Stimulated activated CD8-positive, alpha-beta memory T cell treated with anti-CD3 and anti-CD28 coated beads, Interleukin-12 subunit alpha, Interleukin-12 subunit beta, amount 100 ng/mL, for 1 hour (primary cell): ENCODE measurements at places on chromosomes 7 and 10.
A peak's percentile ranks its signal among the peaks of the same experiment; 100 is the strongest.

- DNase-seq, result no peak
Measured at GRCh38 chr7:91043924-91044645, 220.1 kb upstream of the FZD1 start.

GRCh38 chr7:44768628-44769371 is 20.2 kb downstream of the ZMIZ2 start:
- DNase-seq, result no peak

GRCh38 chr7:158487631-158488151 is 99.9 kb downstream of the PTPRN2 start:
- DNase-seq, result no peak

GRCh38 chr7:77684030-77684429 is 12.2 kb upstream of the RSBN1L start:
- no peak for DNase-seq

GRCh38 chr7:30594048-30594539 is 584 bp upstream of the GARS1 start:
- peak; percentile 4 for DNase-seq

- DNase-seq, result no peak
Measured at GRCh38 chr7:46191776-46192175, 270.7 kb upstream of the IGFBP3 start.

GRCh38 chr10:3848005-3848774 is 63.2 kb upstream of the KLF6 start:
- DNase-seq, result no peak

GRCh38 chr10:17196573-17196972 is 4.9 kb downstream of the TRDMT1 start:
- no peak for DNase-seq

- no peak for DNase-seq
Measured at GRCh38 chr7:147658392-147658967, 932.1 kb upstream of the C7orf33 start.

- no peak for DNase-seq
Measured at GRCh38 chr10:124598773-124599587, 137.4 kb downstream of the LHPP start.

GRCh38 chr10:23263441-23264164 is 71.5 kb downstream of the PTF1A start:
- DNase-seq, result no peak

DNA sequence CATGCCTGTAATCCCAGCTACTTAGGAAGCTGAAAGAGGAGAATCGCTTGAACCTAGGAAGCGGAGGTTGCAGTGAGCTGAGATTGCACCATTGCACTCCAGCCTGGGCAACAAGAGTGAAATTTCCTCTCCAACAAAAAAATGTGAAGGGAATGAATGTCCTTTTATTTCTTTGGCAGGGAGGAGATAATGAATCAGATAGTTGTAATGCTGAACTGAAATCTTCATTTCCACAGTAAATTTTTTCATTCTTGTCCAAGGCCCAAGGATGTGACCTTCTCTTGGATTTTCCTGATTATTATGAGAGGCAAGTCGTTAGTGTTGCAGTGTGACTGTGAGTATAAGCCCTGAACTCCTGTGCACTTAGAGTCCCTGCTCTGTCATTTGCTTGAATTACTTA is 13.6 kb downstream of the STAMBPL1 start:
- DNase-seq, result no peak

DNA sequence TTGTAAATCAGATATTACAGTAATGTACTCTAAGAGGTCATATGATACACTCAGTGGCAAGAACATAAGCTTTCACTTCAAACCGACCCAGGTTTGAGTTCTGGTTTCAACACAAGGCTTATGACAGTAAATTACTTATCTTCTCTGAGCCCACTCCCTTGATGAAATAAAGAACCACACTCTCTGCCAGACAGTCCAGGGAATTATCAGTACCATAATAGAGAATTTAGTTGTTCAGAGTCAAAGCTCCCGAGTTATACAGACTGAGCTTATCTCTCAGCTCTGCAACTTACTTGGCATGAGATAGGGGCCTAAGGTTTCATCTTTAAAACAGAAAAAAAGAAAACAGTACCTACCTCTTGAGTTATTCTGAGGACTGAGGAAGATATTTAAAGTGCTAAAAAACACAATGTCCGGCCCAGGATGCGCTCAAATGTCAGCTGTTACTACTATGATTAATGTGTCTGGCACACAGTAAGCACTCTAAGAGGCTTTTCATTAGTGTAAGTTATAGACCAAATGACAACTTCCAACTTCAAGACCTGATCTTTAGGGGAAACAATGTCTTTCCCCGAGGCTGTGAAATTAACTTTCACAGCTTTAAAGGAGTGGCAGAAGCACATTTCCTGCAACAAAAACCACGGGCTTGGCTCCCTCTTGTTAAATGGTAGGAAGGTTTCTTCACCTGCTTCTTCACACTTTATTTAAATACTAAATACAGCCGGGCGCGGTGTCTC is 38.1 kb downstream of the UBE2H start:
- DNase-seq, result no peak

- no peak for DNase-seq
Measured at GRCh38 chr10:118628397-118628796, 32.9 kb upstream of the PRLHR start.

- DNase-seq, result no peak
Measured at GRCh38 chr7:127857464-127857841, 173.8 kb downstream of the LRRC4 start.

- no peak for DNase-seq
Measured at GRCh38 chr7:22202141-22202540, 154.8 kb downstream of the RAPGEF5 start.

DNA sequence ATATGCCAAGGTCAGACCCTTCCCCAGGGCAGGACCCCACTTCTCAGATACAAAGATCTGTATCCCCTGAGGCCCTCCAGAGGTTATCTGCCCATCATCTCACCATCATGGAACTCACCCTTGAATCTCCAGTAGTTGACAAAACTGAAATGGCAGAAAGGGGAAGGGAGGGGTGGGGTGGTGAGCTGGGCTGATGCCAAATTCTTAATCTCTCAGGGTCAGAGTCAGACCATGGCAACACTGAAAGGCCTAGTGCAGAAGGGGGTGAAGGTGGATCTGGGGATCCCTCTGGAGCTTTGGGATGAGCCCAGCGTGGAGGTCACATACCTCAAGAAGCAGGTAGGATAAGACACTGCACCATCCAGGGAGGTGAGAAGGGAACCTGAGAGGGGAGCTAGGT is 3.1 kb downstream of the CNPY4 start:
- DNase-seq, result no peak

- DNase-seq, result no peak
Measured at GRCh38 chr7:997404-998395, 14.7 kb downstream of the CYP2W1 start.

GRCh38 chr7:94620703-94621118 is 35.2 kb downstream of the SGCE start:
- no peak for DNase-seq
